ENCODE measurements at places on chromosomes 3 and 15.

GRCh38 chr3:177137774-177138705 is 59.2 kb downstream of the TBL1XR1 start:
- no peak for DNase-seq

DNA sequence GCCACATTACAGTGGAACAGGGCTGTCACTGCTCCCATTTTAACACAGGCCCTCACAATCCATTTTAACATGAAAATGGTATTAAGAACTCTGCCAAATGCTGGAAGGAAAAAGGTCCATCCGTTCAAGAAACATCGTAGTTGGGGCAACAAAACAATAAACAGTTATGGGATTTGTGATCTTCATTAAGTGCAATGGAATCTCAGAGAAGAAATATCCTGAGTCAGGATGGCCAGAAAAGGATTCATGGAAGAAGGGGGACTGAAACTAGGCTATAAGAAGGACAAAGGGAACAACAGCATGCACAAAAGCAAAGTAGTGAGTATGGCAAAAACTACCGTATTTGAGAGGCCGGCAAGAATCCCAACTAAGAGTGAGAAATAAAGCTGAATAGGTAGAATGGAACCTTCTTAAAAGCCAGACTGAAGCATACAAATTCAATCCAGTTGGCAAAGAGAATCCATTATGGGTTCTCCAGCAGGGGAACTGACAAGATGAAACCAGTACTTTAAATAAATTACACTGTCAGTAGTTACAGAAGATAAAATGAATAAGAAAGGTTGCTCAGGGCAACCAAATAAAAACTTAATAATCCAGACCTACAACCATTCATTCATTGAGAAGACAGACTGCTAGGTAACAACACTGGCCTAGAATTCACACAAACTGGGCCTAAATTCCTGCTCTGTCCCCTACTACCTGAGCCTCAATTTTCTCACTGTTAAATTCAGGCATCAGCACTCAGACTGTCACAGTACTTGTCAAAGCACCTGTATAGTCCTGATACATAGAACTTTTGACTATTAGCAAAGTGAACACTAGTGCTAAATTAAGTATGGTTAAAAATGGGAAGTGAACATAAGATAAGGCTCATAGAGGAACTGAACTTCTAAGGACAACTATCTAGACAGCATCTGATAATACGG is 6.3 kb downstream of the TBL1XR1 start:
- DNase-seq = no peak

GRCh38 chr3:197460639-197461038 is 95.1 kb downstream of the BDH1 start:
- DNase-seq = no peak

- no peak for DNase-seq
These were observed 8.2 kb upstream of the NMD3 start for GRCh38 chr3:161212906-161213305.

- peak; percentile 5 for DNase-seq
These were observed 1233.1 kb upstream of the ALCAM start for GRCh38 chr3:104133630-104134029.

DNA sequence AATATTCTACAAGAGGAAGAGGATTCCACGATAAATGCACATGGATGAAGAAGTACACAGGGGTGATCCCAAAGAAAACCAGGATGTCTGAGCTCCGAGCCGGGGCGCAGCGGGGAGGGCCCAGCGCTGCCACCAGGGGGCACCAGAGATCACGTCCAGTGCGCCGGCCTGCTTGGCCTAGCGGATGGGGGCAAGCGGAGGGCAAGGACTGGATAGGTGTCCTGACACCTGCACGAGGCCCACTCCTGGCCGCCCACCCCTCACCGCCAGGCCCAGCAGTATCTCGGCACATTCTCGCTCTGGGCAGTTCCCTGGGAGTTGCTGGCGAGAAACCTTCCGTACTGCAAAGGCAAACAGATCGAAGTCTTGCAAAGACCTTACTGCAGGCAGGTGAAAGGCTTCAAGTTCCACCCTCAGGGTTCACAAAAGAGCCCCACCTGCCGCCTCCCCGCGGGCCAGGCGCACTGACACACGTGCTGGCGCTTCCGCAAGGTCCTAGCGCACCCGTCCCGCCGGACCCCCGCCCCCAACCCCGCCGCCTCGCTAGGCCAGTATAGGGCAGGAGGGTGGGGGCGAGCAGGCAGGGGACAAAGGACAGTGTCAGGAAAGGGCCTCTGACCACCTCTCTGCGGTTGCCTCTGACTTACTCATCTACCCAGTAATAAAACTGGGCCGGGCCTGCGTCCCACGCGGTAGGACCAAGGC is 3.3 kb downstream of the ANKRD63 start:
- peak; percentile 38 for DNase-seq

- no peak for DNase-seq
These were observed 44.6 kb downstream of the ONECUT1 start for GRCh38 chr15:52745326-52746161.
